ENCODE measurements at places on chromosomes 5 and 9.
A peak's percentile ranks its signal among the peaks of the same experiment; 100 is the strongest.

DNA sequence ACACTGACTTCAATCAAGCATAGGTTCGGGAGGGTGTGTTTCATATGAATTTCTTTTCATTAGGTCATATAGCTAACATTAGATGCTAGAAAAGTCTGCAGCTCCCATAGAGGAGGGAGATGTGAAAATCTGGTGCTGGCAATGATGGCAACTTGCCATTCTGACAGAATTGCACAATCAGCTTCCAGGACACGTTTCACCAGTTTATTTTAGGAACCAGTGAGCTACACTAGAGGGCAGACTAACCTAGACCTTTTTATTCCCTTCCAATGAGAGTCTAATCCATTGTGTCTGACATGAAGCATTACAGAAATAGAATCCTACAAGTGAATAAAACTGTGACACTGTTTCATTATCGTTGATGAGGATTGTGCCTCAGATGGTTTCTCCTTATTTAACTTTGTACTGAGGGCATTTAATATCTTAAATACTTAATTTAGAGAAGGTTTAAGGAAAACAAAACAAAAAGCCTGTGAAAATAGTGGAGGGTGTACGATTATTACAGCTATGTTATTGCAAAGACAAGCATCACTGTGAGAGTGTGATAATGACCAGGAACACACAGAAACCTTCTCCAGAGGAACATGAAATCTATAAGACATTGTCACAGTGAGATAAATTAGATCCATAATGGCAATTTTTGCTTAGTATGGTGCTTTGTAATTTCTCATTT, 363.3 kb upstream of the RPS23 start:
- DNase-seq, result peak; percentile 84

DNA sequence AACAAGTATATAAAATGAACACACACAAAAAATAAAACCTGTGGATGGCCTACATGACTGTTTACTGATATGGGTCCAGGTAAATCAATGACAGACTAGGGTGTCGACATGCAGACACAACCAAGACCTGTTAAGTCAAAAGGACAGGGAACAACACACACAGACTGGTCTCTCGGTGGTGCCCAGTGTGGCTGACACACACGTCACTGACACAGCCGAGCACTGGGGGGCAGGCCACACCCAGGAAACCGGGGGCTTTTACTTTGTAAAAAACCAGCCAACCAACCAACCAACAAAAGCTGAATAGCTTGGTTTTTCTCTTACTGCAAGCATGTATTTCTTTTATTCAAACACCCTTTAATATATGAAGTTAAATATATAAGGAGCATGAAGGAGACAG, 5.0 kb downstream of the FAM163B start:
- no peak for DNase-seq

DNA sequence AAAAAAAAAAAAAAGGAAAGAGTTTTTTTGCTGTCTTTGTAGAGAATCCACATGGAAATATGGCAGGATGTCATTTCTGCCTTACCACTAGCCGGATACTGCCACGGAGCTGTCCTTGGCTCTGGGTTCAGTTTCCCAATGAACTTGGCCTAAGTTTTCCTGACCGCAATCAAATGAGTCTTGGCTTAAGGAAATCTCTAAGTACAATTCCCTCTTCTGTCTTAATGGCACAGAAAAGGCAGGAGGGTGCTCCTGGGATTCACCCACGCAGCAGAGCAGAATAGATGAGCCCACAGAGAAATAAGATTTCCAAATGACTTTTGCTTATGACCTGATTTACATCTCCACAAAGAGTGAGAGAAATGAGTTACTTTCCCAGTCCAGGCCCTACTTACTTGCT, 284.0 kb upstream of the VLDLR start:
- no peak for DNase-seq

DNA sequence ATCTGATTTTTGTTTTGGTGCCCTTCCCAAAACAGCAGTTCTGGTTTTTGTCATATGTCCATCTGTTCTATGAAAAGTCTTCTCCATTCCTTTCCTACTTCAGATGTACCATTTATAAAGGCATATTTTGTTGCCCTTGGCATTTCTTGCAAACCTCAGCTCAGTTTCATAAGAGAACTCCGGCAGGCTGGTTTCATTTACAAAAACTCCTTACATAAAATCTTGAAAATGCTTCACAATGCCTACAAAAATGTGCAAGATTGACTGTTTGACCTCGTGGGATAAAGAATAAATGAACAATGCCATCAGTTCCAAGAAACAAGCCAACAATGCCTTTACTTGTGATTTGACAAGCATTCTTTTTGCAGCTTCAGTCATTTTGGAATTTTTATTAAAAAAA, 39.1 kb upstream of the CTNNAL1 start:
- no peak for DNase-seq

GRCh38 chr5:947626-948471, 55.2 kb downstream of the TRIP13 start:
- no peak for DNase-seq

DNA sequence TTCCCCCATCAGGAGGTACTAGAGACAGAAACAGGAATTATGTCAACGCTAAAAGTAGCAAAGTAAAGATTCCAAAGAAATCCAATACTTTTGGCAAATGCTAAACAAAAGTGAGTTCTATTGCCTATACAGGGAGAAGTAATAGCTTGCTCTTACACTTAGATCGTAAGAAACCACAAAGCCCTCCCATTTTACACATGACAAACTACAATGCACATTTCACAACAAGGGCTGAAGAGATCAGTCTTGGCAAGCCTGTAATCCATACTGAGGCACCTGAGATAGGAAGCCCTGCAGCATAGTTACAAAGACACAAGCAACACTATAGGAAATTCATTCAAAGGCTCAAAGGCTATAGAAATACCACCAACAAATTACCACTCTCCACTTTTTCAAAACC, 7.7 kb downstream of the HNRNPK start:
- DNase-seq, result no peak

DNA sequence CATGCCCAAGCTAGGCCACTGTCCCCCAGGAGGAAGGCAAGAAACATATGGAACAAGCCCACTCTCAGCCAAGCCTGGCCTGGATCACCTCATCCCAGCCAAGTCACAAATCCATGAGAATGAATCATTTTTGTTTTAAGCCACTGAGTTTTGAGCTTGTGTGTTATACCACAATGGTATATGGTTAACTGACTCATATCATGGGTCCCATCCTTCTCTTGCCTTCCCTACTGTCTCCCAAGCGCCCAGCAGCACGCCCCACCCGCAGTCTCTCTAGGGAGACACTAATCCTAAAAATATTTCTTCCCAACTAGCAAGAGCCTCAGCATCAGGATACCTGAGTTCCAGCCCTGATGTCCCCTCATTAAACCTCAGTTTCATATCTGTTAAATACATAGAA, 248.1 kb downstream of the CDK5RAP2 start:
- no peak for DNase-seq

- DNase-seq, result no peak
These were observed 4.1 kb downstream of the IPPK start for GRCh38 chr9:92665836-92666235.

DNA sequence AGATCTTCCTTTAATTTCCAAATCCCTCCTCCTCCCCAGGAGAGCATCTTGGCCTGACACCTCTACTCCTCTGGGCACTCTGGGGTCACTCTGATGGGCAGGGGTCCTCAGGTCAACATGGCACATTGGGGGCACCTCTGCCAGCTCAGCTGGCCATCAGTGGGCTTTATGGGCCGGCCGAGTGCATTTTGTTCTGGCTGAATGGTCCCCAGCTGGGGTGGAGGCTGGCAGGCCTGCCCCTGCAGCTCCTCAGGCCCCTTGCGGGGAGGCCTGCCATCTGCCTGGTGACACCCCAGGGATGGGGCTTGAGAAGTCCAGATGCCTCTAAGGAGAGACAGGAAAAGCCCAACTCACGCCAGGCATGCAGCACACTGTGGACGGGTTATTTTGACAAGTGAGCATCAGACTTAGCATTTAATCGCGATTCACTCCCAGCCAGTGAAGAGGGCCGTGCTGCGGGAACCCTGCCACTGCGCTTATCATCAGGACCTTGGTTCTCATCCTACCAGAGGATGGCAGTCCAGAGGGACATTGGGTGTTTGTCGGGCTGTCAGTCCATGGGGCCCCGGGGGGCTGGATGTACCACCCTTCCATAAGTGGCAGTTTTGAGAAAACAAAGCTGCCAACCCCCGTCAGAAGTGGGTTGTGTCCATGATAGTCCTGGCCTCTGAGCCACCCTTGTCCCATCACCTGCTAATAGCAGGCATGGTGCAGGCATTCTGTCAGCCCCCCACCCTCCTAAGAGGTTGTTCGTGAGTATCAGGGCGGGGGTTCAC, 21.7 kb downstream of the PHF2 start:
- no peak for DNase-seq

DNA sequence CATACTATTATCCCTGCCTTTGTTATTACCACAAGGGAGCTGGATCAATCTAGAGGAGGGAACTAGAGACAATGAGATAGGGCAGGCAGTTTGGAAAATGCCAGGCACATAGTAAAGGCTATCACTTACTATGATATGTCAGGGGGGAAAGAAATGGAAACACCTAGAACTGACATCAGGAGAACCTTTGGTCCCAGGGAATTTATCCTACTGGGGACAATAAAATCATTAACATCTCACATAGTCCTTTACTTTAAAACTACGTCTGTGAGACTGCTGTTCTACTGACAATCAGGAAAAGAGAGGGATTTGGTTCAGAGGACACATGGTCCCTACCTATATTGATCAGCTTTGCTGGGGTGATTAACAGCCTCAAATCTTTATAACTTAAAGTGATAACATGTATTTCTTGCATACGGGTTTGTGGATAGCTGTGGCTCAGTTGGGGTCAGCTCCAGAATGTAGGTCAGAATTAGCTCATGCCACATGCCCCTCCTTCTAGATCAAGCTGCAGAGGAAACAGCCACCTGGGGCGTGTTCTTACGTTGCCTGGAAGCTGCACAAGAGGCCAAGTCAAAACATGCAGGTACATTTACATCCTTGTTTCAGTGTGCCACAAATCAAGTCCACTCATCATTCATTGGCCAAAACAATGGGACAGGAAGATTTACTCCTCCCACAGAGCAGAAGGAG, 43.9 kb upstream of the ALDOB start:
- no peak for DNase-seq

- no peak for DNase-seq
These were observed 18.3 kb upstream of the IGFBPL1 start for GRCh38 chr9:38442473-38443096.

DNA sequence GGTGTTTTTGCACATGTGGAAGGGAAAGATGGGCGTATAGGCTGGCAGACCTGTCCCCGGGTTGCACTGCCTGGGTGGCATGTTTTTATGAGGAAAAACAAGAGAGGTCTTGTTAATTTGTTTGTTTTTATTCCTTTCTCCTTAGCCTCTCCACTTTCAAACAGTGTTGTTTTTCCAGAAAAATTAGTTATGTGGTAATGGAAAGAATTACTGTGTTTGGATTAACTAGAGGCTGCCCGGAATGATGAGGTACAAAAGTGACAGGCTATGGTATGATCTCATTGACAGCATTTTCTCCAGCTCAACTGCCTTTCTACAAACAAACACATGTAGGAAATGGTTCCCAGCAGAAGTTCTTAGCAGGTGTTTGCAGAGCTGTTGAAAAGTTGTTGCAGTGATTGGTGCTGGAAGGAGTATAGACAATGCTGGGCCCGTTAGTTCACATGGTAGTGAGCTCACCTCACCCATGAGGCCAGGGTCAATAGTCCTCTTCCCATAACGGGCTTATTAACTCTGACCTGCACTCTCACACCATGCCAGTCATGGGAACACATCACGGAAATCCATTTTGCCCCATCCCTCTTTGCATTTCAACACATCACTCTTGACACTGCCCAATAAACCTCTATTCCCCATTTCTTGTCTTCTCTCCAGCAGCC, 111.3 kb upstream of the SAP30L start:
- DNase-seq, result peak; percentile 60

DNA sequence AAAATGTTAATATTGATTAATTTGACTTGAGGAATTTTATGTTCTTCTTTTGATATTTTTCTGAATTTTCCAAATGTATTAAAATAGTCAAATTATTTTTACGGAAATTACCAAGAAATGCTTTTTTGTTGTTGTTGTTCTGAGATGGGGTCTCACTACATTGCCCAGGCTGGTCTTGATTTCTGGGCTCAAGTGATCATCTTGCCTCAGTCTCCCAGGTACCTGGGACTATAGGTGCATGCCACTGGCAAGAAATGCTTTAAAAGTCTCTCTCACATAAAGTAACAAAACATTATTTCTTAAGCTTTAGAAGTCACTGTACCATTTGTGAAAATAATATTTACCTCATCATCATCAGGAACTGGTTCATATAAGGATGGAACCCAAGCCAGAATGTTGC, 43.0 kb upstream of the ELOVL7 start:
- no peak for DNase-seq

DNA sequence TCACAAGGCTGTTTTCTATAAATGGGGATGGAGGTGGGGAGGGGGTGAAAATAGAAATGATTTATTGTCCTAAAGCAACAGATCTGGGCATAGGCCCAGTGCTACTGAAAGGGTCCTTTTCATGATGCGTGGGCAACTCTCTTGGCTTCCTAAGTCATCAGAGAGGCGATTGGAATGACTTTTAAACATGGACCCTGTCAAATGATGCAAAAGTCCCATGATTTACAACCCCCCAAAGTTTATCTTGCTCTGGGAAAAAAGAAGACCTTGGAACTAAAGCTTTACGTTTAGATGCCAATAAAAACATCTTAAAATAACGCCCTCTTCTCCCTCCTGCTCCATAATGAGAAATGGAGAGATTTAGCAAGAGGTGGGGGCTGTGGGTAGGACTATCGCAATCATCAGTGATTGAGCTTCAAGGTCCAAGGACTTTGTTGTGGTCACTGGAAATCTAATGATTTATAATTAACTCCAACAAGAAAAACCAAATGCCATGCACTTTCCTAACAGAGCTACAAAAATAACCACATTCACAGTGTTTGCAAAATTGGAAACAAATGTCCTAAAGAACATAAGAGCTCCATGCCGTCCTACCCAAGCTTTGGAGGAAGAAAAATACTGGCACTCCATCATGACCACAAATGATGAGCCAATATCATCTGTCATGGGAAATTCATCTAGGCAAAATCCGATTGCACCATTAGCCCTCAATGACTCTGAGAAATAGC, 167.5 kb upstream of the CLINT1 start:
- DNase-seq, result no peak

GRCh38 chr9:21357479-21358460, 7.1 kb upstream of the IFNA6 start:
- DNase-seq, result peak; percentile 57

DNA sequence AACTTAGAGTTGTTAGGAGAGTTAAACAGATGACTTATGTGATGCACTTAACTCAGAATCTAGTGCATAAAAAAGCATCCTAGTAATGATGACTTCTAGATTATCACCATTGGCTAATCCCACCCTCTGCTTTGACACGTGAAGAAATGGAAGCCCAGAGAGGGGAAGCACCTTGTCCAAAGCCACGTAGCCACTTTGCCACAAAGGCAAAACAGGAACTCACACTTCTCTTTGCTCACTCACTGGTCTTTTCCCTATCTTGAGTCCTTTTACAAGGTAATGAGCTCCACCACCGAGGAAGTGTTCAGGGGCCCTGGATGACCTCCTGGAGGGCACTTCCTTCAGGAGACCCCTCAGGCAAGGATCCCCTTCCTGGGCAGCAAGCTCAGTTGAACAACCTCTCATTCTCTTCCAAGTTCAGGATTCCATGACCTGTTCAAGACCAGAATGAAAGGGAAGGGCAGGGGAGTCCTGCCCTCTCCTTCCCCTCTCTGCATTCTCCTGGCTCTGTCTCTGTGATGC, 89.7 kb downstream of the HRH2 start:
- DNase-seq, result no peak
